NCI-H2227 treated with DMSO at 0.1 percent for 48 hours (cell line): ENCODE measurements at places on chromosomes 2 and 18.

DNA sequence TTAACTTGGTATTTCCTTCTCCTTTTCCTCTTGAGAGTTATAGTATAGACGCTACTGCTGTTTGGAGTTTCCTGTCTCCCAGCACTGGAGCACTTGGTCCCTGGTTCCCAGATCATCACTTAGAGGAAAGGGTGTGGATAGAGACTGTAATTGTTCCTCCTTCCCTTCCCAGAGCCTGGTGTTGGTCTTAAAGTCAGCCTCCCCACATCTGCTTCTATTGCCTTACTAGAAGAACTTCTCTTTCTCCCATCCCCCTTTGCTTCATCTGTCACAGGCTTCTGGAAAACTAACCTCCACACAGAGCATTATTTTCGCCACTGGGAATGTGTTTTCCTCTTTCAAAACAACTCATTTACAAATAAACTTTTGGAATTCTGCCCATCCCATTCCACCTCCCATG is 131.0 kb downstream of the CCDC85A start:
- DNase-seq, result no peak

GRCh38 chr2:126657636-126658318 is 1.8 kb downstream of the GYPC start:
- DNase-seq, result peak; percentile 66

DNA sequence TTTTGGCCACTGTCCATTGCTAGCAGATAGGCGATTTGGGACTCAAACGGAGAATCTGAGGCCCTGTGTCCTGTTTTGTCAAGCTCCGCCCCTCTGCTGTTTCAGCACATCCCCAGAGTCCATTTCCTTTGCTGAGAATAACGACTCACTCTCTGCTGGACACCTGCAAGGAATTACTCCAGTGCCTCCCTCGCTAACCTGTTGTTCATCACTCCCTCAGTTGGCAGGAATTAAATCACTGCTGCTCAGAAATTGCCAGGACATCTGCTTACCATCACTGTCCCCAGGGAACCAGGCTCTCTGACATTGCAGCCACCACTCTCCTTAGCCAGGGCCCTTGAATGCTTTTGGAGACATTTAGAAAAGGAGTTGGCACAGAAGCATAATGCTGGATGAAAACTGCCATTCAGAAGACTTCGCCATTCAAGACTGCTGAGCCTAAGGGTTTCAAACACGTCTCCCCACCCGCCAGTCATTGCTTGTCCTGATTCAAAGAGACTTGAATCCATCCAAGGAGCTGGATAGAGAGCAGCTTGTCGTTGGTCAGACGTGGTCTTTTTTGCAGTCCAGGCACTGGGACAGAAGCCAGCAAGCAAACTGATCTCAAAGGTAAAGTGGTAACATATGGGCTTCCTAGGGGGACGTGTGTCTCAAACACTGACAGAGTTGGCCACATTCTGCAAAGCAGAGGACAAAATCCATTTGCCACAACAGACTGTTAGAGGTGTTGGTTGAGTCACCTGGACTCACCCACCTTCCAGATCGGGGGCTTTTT is 155.3 kb downstream of the UXS1 start:
- DNase-seq, result no peak

DNA sequence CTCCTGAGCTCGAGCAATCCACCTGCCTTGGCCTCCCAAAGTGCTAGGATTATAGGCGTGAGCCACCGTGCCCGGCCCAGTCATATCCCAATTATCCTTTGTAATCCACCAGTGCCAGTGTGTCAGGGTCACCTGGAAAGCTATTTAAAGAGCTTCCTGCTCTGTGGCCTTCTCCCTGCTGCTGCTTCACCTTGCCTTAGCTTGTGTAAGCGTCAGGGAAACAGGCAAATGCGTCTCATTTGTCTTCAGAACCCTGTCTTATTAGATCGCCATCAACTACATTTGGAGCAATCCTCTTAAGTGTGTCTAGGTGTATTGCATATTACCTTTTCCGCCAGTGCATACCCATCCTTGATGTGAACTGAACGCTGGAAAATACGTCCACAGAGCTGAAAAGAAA is 10.2 kb downstream of the KIF5C start:
- no peak for DNase-seq

GRCh38 chr2:172997031-172997430 is 78.6 kb upstream of the MAP3K20 start:
- no peak for DNase-seq

- DNase-seq, result no peak
Measured at GRCh38 chr2:88074150-88074549, 6.5 kb downstream of the SMYD1 start.

DNA sequence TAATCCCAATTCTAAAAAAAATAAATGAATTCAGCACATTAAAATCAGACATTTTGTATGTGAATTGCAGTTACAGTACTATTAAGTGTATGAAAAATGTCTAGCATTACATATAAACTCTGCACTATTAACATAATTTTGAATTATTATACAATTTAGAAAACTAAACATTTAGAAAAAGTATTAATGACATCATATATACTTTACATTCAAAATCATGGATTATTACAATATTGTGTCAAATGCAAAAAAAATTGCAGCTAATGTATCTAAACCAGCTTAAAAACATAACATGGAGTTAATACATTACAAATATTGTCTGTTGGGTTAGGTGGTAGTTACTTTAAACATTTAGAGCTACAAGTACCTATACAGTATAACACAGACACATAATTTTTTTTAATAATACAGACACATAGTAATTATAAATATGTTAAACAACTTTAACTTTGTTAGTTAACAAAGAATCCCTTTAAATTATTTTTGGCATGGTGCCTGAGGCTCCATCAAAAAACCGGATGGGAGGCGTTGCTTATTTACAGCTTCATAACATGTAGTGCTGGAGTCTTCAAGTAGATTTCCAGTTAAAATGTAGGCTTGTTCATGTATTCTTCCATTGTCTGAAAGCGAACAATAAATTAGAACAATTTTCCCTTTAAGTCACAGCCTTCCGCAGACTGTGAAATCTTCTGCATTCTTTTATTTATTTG is 79.1 kb downstream of the AP1S3 start:
- no peak for DNase-seq

DNA sequence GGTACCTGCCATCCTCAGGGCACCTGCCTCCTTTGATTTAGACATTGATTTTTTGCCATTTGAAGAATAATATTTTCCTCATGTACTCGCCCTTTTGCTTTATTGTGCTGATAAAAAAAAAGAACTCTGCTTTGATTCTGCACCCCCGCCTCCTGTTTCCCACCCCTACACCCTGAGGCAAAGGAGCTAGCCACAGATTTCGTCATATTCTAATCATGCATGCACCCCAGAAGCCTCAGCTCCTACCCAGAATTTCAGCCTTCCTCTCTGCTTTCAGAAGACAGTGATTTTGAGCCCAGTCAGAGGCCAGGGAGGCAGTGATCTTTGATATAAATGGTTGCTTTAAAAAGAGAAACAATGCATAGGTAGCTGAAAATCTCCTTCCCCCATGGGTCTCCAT is 329.0 kb downstream of the PTPRM start:
- no peak for DNase-seq

DNA sequence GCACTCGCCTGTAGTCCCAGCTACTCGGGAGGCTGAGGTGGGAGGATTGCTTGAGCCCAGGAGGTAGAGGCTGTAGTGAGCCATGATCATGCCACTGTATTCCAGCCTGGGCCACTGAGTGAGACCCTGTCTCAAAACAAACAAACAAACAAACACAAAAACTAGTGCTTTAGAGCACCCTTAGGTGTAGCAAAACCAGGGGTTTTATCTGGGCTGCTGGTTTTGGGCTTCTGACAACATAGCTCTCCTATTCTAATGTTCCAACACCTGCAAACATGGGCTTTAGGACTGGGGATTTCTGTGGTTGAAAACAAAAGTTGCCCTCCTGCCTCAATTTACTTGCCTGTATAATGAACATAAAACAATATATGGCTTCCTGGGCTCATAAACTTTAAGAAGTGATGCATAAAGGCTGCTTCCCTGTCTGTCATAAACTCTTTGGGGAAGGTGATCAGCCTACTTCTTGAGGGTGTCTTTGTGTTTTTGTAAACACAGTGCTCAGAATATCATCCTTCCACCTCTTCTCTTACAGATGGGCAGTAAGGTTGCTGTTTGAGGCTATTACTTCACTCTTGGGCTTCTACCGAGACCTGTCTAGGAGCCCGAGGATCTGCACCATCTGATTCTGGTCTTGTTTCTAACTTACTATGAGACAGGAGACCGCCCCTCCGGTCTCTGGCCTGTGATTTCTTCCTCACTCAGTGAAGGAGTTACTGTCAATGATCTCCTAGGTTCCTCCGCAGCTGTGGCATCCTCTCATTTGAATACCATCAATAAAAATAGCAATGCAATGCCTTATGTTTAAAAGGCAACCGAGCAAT is 246.5 kb downstream of the MYCN start:
- DNase-seq, result no peak

DNA sequence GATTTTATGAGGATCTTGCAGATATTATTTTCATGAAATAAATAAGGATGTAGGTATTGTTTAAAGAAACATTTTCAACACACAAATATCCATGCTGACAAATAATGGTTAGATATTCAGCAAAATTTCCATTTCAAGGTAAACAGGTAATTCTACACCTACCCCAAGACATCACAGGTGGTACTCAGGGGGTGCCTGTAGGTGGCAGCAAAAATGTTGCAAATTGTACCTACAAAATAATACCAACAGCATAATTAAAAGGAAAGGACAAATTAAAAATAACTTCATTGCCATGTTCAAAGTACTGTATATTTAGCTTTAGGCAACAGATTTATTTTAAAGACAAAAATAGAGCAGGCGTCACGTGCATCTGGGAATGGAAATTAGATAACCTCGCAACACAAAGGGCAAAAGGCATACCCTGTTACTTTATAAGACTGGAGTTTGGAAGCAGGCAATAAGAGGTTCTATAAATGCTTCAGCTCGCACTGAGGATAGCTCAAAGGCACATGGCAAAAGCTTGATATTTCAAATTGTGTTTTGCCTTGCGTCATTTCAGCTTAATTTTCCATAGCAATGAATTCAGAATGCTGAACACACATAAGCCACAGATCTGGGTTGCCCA is 630.5 kb downstream of the TDRD15 start:
- no peak for DNase-seq

DNA sequence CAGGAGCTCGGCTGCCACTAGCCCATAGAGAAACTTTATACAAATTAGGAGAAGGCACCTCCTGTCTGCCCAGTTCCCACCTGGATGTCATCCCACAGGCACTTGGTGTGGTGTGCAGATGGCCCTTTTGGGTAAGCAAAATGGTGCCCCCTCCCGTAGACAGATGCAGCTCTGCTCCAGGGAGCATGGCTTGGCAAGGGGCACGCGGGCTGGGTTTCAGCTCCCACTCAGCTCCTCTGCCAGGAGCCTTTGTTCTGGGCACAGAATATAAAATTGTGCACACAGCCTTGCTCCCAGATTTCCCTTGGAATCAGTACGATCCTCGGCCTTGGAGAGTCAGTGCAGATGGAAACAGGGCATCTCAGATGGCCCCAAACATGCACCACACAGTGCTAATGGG is 20.3 kb upstream of the KCNF1 start:
- no peak for DNase-seq

- no peak for DNase-seq
Measured at GRCh38 chr18:48028696-48029095, 98.2 kb upstream of the SMAD2 start.

- peak; percentile 45 for DNase-seq
Measured at GRCh38 chr2:9336241-9336575, 87.1 kb downstream of the ITGB1BP1 start.

DNA sequence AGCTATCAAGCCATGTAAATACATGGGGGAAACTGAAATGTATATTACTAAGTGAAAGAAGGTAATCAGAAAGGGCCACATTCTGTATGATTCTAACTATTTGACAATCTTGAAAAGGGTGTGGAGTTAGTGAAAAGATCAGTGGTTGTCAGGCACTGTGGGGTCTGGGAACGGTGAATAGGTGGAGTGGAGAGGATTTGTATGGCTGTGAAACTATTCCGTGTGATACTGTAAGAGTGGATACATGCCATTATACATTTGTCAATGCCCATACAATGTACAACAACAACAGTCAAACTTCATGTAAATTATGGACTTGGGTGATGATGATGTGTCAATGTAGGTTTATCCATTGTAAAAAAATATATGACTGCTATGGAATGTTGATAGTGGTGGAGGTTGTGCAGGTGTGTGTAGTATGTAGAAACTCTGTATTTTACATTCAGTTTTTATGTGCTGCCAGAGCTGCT is 1116.2 kb downstream of the SUCLG1 start:
- no peak for DNase-seq

DNA sequence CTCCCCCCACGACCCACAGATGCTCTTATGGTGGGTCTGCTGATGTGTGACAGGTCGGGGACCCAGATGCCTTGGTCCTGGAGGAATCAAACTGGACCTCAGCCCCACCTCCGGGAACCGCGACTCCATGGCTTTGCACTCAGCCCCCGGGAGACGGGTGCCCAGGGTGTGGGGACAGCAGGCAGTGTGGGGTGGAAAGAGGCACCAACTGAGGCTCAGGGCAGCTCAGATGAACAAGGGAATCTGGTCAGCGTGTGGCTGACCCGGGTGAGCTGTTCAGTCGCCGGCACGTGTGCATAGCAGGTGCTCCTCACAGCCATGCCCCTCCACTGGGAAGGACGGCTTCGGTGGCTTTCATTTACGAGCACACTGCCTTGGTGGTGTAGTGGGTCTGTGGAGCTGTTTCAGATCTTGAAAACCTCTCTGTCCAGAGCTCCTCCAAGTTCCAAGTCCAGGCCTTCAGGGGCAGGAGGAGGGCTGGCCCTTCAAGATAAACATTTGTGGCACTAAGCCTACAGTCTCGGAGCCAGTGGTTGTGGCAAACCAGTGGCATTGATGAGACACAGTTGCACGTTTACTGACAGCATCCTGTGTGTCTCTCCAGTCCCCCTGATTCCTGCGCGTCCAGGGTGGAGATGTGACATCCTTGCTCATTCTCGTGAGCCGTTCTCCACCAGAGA is 471.2 kb upstream of the HS6ST1 start:
- no peak for DNase-seq

DNA sequence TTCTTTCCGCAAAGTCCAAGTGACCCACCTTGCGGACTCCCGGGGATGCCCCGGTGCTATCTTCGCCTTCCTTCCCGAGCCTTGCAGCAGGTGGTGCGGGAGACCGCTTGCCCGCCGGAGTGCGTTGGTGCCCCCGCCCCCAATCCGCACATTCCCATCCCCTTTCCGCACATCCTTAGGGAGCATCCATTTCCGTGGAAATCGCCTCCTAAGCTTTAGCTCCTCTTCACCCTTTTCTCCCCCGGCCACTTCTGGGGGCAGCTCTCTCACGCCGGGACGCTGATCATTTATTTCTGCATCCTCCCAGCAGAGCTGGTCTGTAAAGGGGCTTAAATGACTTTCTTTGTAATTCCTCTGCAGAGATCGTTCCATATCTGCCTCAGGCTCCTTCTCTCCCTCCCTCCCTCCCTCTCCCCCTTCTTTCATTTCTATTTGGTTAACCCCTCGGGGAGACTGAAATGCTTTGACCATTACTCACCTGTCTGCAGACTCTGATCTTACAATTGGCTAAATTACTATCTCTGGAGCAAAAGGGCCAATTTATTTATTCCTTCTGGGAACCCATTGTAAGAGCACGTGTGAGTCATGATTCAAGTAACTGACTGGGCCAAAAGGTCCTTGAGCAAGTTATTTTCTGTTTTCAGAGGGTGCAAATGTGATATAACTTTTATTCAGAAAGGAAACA is 1.3 kb upstream of the LYPD1 start:
- DNase-seq, result peak; percentile 96
